ENCODE measurements at places on chromosomes 1 and 21. TPM values are rescaled to one million over a fixed set of nuclear protein-coding genes. Genes with fewer than 3 reads are reported as not detected.

The SLAMF6 gene
- total RNA-seq: not detected

GRCh38 chr1:20727746-20728316, 4.7 kb downstream of the SH2D5 start:
- DNase-seq: peak; percentile 27

DNA sequence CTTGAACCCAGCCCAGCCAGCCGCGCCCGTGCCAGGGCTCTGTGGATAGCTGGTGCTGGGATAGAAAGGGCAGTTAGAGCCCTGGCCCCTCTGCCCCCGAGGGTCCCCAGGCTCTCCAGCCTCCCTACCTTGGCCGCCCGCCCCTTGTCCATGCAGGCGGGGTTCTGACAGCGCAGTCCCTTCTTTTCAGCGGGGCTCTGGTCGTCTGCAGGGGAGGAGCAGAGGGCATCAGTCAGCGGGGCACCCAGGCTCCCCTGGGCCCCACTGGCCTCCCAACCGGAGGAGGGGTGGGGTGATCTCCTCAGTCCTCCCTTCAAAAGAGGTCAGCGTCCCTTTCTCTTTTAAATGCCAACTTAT, 4.9 kb upstream of the PLEKHG5 start:
- DNase-seq: no peak

- no peak for DNase-seq
Measured at GRCh38 chr1:184390889-184391288, 4.1 kb downstream of the C1orf21 start.

DNA sequence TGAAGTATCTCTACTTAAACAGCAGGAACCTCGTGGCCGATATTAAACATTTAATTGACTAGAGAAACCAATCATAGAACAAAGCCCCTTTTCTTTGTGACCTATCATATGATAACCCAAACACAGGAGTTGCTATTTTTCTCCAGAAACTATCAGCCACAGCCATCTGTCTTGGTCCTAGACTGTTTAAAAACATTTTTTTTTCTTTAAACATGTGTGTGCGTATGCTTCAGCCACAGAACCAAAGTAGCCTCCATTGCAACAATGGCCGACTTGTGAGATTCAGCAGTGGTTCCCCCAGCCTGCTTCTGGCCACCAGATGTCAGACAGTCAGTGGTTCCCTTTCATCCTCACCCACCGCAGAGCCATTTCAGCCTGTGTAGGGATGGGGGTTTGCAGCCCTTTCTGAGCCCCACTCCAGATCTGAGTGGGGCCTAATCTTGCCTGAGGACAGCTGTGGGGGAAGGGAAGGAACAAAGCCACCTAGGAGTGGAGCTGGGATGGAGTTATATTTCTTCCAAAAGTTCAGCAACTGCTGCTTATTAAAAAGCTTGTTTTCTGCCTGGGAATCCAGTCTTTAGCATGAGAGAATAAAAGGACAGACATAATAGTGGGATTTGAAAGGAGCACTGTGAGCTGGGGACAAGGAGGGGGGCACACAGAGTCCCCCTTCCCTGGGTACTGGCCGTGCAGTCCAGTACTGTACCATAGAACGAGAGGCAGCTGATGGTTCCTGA, 11.7 kb upstream of the IGSF3 start:
- no peak for DNase-seq

DNA sequence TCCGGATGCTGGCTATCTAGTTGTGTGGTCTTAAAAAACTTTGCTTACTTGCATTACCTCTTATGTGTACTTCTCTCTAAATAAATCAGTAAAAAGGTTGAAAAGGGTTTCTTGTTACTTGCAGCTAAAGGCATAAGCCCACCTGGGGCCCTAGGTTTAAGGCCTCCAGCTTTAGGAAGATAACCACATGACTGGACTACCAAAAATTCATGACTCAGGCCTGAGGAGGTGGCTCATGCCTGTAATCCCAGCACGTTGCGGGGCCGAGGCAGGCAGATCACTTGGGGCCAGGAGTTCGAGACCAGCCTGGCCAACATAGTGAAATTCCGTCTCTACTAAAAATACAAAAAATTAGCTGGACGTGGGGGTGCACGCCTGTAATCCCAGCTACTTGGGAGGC, 142.9 kb downstream of the APP start:
- DNase-seq: no peak

GRCh38 chr1:94024104-94024792, 96.7 kb downstream of the ABCA4 start:
- DNase-seq: no peak

GRCh38 chr1:179329862-179330261, 35.9 kb upstream of the AXDND1 start:
- DNase-seq: no peak

GRCh38 chr1:3656450-3657095, 4.3 kb downstream of the TP73 start:
- DNase-seq: no peak

- no peak for DNase-seq
Measured at GRCh38 chr1:41632781-41633575, 148.5 kb upstream of the EDN2 start.

GRCh38 chr1:185464777-185465176, 147.7 kb upstream of the IVNS1ABP start:
- DNase-seq: no peak

DNA sequence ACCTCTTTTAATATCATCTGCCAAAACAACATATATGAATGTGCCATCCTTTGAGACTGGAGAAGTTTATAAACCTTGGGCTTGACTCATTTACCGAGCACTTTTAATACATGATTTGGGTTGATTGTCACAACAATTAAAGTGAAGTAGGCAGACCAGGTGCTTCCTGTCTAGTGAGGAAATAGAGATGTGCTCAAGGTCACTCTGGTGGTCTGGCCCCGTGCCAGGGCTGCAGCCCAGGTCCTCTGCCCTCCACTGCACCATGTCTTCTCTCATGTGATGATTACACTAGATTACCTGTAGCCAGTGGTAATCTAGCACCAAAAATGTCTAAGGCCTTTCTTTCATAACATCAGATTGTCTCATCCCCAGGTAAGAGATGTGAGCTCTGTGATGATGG, 61.8 kb upstream of the LAMC2 start:
- DNase-seq: peak; percentile 79

DNA sequence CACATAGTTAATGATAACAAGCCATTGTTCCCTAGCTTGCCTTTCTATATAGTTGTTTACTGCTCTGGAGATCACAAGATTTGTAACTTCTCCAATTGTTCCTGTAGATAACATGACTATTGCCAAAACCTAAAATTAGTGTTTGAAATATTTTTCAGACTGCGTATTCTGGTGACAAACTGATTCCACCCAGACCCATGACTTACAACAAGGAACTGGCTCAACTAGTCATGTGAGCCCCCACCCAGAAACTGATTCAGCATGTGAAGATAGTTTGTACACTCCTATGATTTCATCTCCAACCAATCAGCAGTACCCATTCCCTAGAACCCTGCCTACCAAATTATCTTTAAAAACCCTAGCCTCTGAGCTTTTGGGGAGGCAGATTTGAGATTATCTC, 131.4 kb upstream of the BCL9 start:
- no peak for DNase-seq

All from dermis blood vessel endothelial cell (primary cell).